Thoracic aorta (tissue), 2 donors: ENCODE measurements at places on chromosomes 3 and 15. TPM values are rescaled to one million over a fixed set of nuclear protein-coding genes. Genes with fewer than 3 reads are reported as not detected.

DNA sequence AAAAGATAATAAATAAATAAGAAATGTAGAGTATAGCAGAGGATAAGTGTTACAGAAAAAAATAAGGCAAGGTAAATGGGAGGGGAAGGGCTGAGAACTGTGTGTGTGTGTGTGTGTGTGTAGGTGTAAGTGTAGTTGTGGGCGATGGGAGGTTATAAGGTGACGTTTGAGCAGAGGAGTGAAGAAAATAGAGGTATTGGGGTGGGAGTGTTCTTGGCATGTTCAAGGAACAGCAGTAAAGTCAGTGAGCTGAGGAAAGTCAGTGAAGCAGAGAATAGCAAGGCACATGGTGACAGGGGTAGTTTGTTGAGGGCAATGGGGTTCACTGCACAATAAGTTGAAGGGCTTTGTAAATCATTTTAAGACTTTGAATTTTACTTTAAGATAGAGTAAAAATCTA lies 30.9 kb upstream of the ZNF148 start:
- DNase-seq: no peak

Gene IMPG2
- total RNA-seq: 0.21 TPM

- DNase-seq: no peak
These were observed 88.9 kb downstream of the EOMES start for GRCh38 chr3:27633224-27633545.

Gene NEIL1
- total RNA-seq: 62.3 TPM

DNA sequence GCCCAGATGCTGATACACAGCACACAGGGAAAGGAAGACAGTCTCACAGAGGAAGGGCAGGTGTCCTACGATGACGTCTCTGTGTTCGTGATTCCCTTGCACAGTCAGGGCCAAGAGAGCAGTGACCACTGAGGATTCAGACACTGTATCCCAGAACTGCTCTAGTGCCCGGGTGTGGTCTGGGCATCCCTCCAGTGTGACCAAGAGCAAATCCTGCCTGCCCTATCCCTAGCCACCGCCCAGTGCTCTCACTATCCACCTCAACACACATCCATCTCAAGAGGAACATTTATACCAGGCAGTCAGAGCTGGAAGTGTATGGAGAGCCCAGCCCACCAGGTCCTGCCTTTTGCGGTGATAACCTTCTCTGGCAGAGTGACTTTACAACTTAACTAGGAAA lies 4.1 kb downstream of the PPM1M start:
- DNase-seq: no peak

DNA sequence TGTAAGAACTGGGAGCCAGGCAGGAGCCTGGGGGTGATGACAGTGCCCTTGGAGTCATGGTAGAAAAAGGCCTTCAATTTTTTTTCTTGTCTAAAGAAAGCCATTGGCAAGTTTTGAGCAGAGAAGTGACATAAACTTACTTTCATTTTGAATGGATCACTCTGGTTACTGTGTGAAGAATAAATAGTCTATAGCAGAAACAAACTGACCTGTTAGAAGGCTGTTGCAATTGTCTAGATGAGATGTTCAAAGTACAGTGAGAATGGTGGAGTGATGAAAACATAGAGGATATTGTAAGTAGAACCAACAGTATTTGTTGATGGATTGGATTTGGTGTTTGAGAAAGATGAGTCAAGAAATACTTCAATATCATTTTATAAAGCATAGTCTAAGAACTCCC lies 439.9 kb downstream of the TBL1XR1 start:
- DNase-seq: no peak

Gene APBA2
- 5.6 TPM for total RNA-seq

GRCh38 chr15:70722266-70723121 lies 40.9 kb downstream of the UACA start:
- DNase-seq: no peak

DNA sequence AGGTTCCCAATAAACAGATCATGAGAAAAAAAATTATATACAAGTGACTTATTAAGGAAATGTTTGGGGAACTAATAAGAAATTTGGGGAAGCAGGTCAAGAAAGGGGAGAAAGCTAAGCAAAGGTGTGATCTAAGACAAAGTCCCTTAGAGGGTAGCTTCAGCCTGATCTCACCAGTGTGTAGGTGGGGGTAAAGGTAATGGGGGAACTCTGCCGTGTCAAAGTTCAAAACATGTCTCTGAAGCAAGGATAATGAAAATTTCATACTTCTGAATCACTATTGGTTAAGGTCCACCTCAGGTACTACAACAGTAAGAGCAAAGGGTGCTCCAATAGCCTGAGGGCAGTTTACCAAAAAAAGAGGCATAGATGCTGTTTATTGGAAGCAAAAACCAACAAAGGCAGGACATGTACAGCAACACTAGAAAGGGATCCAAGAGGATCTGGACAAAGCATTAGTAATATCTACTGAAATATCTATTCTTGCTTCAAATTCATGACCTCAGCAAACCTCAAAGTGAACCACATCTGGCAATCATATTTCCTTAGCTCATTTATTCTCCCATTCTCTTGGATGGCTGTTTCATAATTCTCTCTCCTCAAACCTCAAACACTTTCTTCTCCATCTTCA lies 6.9 kb downstream of the ACAD11 start:
- DNase-seq: no peak

DNA sequence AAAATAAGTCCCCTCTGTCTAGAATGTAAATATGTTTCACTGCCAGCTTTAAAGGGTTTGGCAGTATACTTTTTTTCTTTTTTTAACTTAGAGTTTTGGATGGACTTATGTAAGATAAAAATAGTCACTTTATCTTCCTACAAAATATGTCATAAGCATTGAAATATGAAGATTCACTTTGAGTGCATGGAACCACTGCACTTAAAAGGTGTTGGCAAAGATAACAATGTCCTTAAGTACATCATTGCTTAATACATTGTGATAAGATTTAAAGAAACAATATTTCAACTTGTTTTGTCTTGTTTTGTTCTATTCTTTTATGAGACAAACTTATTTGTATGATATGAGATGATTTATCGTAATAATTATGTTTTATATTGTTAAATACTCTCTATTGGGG lies 66.3 kb upstream of the NAALADL2 start:
- no peak for DNase-seq

Gene THAP10
- total RNA-seq: 1.4 TPM

GRCh38 chr15:74302821-74303359 lies 64.6 kb downstream of the CYP11A1 start:
- DNase-seq: no peak

- DNase-seq: no peak
These were observed 54.2 kb downstream of the FLNB start for GRCh38 chr3:58062472-58062871.

DNA sequence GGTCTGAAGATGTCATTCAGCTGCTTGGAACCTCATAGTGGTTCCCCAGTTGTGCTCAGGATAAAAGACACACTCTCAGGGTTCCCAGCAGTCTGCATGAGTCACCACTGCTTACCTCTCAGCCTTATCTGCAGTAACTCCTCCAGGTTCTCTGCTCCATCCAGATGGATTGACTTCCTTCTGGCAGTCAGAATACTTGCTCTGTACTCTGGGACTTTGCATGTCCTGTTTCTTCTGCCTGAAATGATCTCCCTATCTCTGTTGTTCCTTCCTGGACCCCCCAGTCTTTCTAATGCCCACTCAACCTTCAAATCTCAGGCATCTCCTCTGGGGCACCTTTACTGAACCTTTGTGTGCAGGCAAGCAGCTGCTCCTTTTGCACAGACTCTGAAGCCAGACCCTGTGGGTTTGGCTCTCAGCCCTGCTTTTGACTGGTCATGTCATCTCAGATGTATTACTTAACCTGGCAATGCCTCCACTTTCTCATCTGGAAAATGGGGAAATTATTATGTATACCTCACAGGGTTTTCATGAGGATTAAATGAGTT lies 38.4 kb downstream of the ITPR1 start:
- DNase-seq: no peak

DNA sequence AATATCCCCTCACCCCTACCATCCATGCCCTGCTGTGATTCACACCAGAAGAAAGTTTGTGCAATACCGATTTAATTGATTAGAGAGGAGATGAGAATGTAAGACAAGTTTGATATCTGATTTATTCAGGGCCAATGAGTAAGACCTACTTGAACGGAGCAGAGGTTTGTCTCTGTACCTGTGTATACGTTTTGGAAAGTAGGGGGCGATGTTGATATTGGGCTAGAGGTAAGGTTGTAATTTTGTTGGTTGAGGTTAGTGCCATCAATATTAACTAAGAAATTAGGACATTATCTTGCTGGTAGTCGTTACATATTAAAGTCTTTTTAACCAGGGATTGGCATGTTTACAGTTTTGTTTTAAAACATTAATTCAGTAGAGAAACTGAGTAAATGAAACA lies 20.5 kb downstream of the EAF2 start:
- DNase-seq: no peak

- no peak for DNase-seq
These were observed 1.4 kb downstream of the PSMD6 start for GRCh38 chr3:64021922-64022321.

DNA sequence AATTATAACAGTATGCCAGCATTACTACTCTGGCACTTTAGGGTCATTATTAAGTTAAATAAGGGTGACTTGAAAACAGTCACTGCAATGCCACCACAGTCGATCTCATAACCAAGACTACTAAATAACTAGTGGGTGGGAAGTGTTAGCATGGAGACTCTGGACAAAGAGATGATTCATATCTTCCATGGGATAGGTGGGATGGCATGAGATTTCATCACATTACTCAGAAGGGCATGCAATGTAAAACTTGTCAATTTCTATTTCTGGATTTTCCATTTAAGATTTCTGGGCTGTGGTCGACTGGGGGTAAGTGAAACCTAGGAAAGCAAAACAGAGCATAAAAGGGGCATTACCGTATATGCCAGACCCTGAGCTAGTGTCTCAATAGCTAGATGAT lies 538.9 kb upstream of the GRM7 start:
- no peak for DNase-seq

Gene TYRO3
- total RNA-seq: 5.4 TPM

DNA sequence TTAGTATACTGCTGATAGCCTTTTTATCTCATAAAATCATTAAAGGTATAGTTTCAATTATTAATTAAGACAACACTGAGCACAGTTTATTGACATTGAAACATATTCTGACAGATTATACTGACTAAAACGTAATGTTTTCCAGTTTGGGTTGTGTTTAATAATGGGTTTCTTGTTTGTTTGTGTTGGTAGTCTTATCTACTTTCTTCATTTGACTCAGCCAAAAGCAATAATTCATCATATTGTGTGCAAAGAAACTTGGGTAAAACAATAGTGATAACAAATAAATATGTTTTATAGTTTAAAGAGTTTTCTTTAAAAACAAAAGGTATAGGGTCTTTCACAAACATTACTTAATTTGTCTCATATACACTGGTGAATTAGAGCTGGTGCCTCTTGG lies 629.2 kb upstream of the AGTR1 start:
- no peak for DNase-seq

Gene COL6A6
- 0.14 TPM for total RNA-seq

GRCh38 chr3:179107617-179108016 lies 36.0 kb upstream of the ZMAT3 start:
- no peak for DNase-seq

GRCh38 chr3:101149251-101149650 lies 156.0 kb upstream of the ABI3BP start:
- DNase-seq: no peak
